ENCODE measurements at places on chromosomes 4 and X.

- no peak for DNase-seq
These were observed 42.8 kb downstream of the MAGEB17 start for GRCh38 chrX:16210061-16210460.

DNA sequence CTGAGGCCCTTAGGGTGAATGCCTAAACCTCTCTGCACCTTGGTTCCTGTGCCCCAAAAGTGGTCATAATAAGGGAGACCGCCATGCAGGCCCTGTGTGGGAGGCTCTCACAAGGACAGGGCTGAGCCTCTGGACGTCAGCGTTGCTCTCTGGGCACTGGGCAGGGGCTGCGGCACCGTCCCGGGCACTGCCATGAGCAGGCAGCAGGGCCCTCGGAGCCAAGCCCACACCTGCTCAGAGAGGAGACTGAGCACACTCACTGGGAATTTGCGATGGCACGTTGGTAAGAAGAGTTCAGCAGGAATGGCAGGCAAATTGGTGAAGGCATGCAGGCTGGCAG is 123.4 kb downstream of the HMX1 start:
- no peak for DNase-seq

DNA sequence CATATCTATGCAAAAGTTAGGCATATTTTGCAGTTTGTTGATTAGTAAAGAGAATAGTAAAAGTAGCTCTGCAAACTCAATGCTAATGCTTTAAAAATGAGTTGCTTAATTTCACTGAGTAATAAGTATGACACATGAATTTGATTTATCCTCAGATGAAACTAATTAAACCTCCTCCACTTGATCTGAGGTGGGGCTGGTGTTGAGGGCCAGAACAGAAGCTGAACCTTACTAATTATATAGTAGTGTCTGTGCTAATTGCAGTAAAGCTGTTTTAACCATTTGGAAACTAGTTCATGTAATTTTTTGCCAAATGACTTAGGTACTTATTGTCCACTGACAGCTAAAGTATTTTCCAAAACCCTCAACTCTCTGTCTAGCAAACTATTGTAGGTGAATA is 7.7 kb upstream of the PGAM4 start:
- DNase-seq = no peak

DNA sequence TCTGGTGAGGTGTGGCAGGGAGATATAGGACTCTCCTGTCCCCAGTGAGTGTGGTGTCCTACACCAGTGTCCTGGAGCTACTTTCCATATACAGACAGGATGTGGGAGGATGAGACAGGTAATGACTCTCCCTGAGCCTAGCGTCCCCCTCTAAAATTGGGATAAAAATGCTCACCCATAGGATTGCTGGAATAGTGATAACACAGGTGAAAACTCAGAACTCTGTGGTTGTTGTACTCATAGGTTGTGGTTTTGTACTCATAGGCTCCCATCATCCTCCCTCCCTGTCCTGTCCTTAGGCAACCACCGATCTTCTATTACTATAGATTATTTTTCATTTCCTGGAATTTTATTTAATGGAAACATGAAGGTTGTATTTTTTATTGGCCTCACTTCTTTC is 60.7 kb upstream of the NXF3 start:
- DNase-seq = no peak

- DNase-seq = no peak
These were observed 456 bp downstream of the PPARGC1A start for GRCh38 chr4:23889391-23889790.

DNA sequence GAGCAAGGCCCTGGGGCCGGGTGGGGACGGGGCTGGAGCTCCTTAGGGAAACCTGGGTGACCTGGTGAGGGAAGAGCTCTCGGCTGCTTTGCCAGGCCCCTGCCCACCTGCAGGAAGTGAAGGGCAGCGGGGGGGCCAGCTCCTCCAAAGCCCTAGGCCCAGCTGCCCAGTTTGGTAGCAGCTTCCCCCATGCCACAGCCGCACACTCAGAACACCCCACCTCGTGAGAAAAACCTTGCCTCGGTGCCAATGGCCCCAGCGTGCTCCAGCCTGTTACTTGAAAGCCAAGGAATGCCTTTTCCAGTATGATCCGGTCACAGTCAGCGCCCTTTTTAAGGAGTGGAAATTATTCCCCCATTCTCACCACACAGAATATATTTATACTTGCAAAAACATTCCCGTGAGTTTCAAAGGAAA is 38.3 kb downstream of the ACOX3 start:
- DNase-seq = no peak

DNA sequence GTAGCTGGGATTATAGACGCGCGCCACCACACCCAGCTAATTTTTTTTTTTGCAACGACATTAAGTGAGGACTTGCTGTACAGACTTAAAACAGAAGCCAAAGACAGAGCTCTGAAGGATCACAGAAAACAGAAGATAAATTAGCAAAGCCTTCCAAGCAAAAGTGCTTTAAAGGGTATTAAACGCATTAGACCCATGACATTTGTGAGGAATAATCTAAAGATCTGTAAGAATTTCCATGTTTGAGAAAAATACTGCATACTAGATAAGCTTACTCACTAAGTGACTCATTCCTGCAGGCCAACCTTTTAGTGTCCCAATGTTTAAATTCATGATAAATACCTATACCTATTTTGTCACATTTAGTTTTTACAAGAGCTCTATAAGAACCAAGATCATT is 27.4 kb downstream of the SMARCA1 start:
- DNase-seq = no peak

DNA sequence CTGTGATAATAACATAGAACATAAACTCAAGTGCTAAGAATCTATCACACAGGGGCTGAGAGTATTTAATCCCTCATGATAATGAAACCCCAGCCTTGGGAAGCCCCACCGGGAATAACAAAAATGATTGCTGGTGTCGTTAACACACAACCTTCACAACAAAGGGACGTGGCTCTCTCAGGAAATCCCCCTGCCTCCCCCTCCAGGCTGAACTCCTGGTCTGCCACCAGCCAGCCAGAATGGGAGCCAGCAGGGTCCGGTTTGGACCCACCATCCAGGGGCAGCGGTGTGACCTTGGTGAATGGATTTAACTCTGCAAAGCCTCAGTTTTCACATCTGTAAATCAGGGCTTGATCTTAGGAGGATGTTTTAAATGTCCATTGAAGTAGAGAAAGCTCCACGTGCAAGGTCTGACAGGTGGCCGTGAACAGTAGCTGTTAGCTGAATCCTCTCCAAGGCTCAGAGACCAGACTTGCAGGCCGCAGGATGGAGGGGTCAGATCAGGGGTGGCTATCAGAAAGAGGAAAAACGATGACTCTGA is 46.5 kb downstream of the ABLIM2 start:
- no peak for DNase-seq

DNA sequence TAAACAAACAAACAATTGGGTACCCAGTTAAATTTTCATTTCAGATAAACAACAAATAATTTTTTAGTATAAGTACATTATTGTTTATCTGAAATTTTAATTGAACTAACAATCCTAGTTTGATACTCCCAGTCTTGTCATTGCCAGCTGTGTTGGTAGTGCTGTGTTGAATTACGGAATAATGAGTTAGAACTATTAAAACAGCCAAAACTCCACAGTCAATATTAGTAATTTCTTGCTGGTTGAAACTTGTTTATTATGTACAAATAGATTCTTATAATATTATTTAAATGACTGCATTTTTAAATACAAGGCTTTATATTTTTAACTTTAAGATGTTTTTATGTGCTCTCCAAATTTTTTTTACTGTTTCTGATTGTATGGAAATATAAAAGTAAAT is 2.9 kb downstream of the CXCL8 start:
- no peak for DNase-seq

DNA sequence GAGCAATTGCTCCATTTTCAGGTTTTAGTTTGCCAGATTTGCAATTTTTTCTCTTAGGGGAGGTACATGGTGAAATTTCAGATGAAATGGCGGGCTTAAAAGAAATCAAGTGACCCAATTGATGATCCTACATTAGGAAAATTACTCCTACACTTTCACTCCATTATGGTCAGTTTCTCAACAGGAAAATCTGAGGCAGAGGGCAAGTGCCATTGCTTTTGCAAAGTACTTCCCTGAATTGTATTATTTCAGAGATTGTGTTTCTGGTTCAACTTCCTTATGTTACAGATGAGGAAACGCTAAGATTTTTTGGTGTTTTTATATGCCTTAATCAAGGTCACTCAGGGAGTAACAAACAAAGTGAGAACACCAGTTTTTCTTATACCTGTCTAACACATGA is 302.2 kb downstream of the ARAP2 start:
- no peak for DNase-seq

GRCh38 chr4:106495476-106495875 is 126.9 kb upstream of the GIMD1 start:
- no peak for DNase-seq

DNA sequence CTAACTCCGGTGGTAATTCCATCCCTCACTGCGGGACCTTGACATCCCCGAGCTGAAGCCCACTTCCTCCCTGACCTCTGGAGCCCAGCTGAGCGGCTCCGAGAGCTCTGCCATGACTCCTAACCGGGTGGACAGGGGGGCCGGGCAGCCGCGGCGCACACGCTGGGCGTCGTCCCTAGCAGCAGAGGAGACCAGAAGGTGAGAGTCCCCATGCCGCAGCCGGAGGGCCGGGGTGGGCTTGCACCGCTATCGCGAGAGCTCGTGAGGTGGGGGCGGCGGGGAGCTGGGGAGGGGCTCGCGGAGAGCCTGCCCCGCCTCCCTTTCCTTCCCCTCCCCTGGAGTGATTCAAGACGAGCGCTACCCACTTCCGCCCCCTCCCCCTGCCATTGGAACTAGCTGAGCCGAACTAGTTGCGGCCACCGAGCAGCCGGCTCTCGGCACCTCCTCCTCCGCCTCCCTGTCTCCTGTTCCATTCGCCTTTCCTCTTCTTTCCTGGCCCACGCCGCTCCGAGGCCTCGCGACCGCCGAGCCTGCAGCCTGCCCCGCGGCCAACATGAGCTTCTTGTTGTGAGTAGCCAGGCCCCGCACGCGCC is at the start of gene MOB1B:
MOB1B (plus strand) TSS at position 386 of the 593 bp plus-strand sequence; CDS start at position 554, 168 bp downstream.
- DNase-seq = peak; percentile 93

- DNase-seq = no peak
These were observed 28.6 kb upstream of the INPP4B start for GRCh38 chr4:142874684-142875083.

DNA sequence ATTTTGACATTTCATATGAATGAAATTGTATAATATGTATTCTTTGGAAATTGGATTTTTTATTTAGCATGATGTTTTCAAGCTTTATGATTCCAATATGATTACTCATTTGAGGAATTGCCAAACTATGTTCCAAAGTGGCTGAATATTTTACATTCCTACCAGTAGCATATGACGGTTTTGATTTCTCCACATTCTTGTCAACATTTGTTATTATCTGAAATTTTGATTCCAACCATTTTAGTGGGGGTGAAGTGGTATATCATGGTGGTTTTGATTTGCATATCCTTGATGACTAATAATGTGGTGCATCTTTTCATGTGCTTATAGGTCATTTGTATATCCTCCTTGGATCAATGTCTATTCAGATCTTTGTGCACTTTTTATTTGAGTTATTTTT is 2.6 kb upstream of the BEX1 start:
- DNase-seq = no peak

- DNase-seq = no peak
These were observed 1.1 kb downstream of the IRAK1 start for GRCh38 chrX:154018518-154019060.

- DNase-seq = no peak
These were observed 54.1 kb upstream of the CLDN34 start for GRCh38 chrX:9913146-9913433.

DNA sequence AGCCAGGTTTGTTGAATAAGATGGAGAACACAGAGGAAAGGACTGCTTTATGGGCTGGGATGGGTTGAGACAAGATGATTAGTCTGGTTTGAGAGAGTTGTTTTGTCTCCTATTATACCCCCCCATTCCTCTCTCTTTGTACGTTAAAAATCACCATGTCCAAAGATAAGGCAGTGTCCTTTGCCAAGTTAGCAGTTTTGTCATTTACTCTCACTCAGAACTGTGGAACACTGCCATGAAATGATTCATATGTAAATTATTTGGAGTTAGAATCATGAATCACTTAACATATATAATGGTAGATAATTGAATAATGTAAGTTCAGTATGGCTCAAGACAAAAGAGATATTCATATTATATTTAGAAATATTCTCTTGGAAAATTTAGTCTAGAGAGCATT is 151.3 kb downstream of the DCLK2 start:
- DNase-seq = no peak

GRCh38 chr4:151955721-151956380 is 195.0 kb upstream of the GATB start:
- DNase-seq = no peak

GRCh38 chr4:10947898-10948297 is 263.3 kb upstream of the CLNK start:
- no peak for DNase-seq

DNA sequence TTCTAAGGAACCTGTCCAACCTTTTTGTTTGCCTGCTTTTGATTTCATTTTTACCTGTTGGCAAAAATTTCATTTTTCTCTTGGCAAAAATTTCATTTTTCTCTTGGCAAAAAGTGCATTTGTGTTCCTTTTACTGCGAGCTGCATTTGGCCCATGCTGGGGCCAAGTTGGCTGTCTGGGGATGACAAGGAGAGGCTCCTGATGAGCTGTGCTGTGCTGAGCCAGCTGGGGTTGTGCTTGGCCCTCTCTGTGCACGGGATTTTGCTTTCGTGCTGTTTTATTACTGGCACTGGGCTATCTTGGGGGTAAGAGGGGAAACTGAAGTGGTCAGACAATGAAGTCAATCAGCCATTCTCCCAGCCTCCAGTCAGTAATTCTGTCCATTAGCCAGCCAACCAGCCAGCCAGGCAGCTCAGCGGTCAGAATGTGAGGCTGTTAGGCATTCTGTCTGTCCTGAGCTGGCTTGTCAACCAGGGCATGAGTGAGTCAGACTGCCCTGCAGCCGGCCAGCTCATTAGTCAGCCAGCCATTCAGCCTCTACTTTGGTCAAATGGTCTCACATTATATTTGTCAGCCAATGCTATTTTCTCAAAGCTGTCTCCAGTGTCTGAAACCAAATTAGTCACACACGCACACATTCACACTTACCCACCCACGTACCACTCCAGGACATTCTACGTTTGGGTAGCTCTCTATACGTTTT is 56.9 kb upstream of the PRPS1 start:
- DNase-seq = no peak

- DNase-seq = no peak
These were observed 1222.7 kb upstream of the TENM3 start for GRCh38 chr4:181020456-181020855.

DNA sequence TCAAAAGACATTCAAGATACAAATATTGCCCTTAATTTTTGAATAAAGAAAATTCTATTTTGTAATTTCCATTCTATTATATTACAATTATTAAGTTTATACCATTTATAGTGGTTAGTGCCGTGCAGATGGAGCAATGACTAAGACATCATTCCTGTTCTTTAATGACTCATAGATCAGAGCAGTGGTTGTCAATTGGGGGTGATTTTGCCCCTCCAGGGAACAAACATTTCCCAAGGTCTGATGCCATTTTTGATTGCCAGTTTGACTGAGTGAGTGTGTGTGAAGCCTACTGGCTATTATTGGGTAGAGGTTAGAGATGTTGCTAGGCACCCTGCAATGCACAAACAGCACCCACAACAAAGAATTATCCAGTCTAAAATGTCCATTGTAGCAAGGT is 97.9 kb upstream of the DDIT4L start:
- no peak for DNase-seq

Data from vagina (tissue), 2 donors.